ENCODE measurements at places on chromosomes 7 and 10.
A peak's percentile ranks its signal among the peaks of the same experiment; 100 is the strongest.

GRCh38 chr7:140176122-140176701, 571 bp downstream of the KDM7A start:
- no peak for DNase-seq

GRCh38 chr7:2214636-2215035, 18.1 kb downstream of the MAD1L1 start:
- DNase-seq, result no peak

GRCh38 chr7:31114593-31115343, 62.7 kb downstream of the ADCYAP1R1 start:
- peak; percentile 41 for DNase-seq

- no peak for DNase-seq
These were observed 3.3 kb upstream of the TCERG1L start for GRCh38 chr10:131314799-131315198.
